ENCODE measurements at places on chromosomes 6 and 20.
A peak's percentile ranks its signal among the peaks of the same experiment; 100 is the strongest.

- no peak for DNase-seq
These were observed 107.8 kb downstream of the MAN1A1 start for GRCh38 chr6:119241540-119242309.

GRCh38 chr20:37902504-37903313, at the start of gene VSTM2L:
TSS of gene VSTM2L (plus strand) at chr20:37903127. CDS start at chr20:37903351, 224 bp downstream.
- DNase-seq = peak; percentile 78

GRCh38 chr6:50353603-50354002, 303.9 kb upstream of the DEFB112 start:
- no peak for DNase-seq

- no peak for DNase-seq
These were observed 36.9 kb upstream of the BLCAP start for GRCh38 chr20:37564388-37565133.

- no peak for DNase-seq
These were observed 113.1 kb downstream of the SULF2 start for GRCh38 chr20:47672166-47672565.

DNA sequence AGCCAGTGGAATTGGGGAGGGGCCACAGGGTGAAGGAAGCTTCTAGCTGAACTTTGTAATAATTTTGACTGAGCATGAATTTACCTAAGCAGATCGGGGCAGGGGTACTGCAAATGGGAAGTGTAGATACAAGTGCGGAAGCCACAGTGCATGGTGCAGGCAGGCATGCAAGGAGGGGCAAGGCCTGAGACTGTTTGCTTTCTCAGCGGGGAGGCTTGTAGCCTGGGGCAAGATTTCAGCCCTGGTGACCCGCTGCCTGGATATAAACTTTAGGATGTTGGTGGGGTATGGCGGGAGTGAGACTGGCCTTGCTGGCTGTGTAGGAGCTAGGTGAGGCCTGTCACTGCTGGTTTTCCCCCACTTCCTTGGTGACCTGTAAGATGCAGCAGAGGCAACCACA, 266.4 kb upstream of the PREP start:
- no peak for DNase-seq

GRCh38 chr6:47134476-47135189, 92.5 kb upstream of the ADGRF1 start:
- no peak for DNase-seq

DNA sequence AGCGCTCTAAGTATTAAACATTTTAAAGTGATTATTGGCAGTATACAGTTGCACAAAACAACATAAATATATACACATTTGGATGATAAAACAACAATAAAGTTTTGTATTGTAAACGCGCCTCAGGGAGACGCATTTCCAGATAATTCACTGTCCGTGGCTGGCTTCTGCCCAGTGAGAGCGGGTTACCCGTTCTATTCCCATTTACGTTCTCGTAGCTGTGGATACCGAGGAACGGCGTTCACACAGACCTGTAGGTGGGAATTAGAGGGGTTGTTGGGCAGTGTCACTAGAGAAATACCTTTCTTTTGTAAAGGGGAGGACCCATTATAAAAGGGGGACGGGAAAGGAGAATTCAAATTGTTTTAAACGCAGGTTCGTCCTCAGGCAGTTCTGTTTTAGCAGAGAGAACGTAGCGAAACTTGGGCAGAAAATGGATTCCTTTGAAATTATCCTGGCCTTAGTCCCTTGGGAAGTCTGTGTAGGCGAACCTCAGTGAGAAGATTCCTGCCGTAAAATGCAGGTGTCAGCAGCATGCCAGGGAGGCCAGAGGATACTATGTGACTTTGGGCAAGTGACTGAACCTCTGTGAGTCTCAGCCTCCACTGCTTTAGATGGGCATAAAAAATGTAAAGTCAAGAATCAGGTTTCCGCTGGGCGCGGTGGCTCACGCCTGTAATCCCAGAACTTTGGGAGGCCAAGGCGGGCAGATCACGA, 756 bp downstream of the MTG2 start:
- no peak for DNase-seq

GRCh38 chr20:62637110-62637509, 5.2 kb upstream of the SLCO4A1 start:
- no peak for DNase-seq

DNA sequence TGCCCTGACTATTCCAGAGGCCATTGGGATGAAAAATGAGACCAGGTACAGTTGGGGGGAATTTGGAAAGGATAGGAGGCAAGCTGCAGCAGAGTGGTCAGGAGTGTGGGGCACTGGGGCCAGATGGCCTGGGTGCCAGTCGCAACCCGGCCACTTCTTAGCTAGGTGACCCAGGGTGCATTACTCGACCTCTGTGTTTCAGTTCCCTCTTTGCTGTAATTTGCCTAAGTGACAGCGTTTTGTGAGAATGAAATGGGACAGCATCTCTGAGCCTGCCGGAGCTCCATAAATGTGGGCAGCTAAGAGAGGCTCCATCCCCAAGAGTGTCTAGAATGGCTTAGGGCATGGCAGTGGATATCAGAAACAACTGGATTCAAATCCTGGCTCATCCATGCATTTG, 13.9 kb downstream of the LRFN2 start:
- DNase-seq = no peak

GRCh38 chr20:20452254-20452676, 84.4 kb downstream of the INSM1 start:
- DNase-seq = no peak

DNA sequence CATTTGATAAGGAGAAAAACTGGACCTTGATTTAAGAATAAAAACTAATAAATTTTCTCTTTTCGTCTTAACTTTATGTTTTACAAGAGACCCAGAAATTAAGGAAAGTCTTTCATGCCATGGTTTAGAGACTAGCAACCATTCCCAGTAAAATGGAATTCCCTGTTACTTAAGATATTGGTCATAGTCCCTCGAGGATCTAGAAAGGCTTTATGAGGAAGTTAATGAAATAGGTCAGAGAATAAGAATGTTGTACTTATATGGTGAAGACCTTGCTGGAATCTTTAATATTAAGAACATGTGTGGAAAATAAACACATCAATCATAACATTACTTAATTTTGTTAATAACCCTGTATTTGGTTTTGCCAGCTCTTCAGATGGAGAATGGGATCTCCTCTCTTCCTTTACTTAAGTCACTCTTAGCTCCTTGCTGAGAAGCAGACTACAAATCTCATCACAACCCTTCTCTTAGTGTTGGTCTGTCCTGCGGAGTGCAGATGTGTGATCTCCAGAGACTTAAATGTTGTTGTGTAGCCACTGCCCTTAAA, 382.9 kb downstream of the QKI start:
- no peak for DNase-seq

- DNase-seq = peak; percentile 52
These were observed 66.9 kb downstream of the PYGB start for GRCh38 chr20:25314497-25315417.

GRCh38 chr20:53949319-53949839, 121.0 kb downstream of the BCAS1 start:
- DNase-seq = no peak

DNA sequence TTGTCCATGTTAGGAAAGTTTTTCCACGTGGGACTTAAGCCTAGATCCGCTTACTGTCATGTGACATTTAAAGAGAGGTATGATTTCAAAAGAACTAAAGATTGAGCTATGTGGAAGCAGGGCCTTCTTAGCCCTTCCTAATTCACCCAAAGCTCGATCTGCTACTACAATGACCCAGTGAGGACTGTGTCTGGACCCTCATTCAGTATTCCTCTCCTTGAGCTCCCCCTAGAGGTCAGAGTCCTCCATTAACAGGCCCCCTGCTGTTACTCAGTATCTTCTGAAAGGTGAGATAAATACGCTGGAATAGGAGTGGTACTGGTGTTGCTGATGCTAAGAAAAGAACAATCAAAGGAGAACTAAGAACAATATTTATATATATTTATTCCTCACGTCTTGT, 414.0 kb downstream of the GJA1 start:
- peak; percentile 66 for DNase-seq

GRCh38 chr6:133802861-133803260, 86.1 kb upstream of the TCF21 start:
- DNase-seq = no peak

DNA sequence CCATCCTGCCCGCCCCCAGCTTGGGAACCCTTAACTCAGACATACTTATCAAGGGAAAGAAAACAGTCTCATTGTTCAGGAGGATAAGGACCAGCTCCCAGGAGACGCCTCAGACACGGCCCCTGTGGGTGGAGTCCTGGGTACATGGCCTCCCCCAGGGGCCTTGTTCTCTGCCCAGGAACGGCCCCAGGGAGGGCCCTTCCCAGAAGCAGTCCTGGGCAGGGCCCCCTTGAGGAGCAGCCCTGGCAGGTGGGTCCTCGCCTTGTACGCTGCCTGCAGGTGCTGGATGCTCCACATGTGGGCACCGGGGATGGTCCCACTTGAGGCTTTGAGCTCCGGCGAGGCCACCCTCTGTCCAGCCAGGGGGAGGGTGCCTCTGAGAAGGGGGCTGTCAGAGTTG, 4.5 kb upstream of the GATA5 start:
- no peak for DNase-seq

GRCh38 chr20:11521476-11522365, 396.0 kb upstream of the BTBD3 start:
- no peak for DNase-seq

- DNase-seq = no peak
These were observed 204.5 kb downstream of the KIF16B start for GRCh38 chr20:16368645-16369292.

All from sigmoid colon (tissue), 7 donors.